Esophagus squamous epithelium (tissue), 5 donors: ENCODE measurements at places on chromosomes 1 and 21.

GRCh38 chr21:15004721-15005370 lies 60.0 kb downstream of the NRIP1 start:
- no peak for DNase-seq

- DNase-seq: no peak
Observed at GRCh38 chr1:243818978-243819377, 31.1 kb downstream of the AKT3 start.

- no peak for DNase-seq
Observed at GRCh38 chr1:230230273-230230672, 163.2 kb downstream of the GALNT2 start.

GRCh38 chr1:226981838-226982237 lies 41.7 kb downstream of the COQ8A start:
- DNase-seq: no peak

DNA sequence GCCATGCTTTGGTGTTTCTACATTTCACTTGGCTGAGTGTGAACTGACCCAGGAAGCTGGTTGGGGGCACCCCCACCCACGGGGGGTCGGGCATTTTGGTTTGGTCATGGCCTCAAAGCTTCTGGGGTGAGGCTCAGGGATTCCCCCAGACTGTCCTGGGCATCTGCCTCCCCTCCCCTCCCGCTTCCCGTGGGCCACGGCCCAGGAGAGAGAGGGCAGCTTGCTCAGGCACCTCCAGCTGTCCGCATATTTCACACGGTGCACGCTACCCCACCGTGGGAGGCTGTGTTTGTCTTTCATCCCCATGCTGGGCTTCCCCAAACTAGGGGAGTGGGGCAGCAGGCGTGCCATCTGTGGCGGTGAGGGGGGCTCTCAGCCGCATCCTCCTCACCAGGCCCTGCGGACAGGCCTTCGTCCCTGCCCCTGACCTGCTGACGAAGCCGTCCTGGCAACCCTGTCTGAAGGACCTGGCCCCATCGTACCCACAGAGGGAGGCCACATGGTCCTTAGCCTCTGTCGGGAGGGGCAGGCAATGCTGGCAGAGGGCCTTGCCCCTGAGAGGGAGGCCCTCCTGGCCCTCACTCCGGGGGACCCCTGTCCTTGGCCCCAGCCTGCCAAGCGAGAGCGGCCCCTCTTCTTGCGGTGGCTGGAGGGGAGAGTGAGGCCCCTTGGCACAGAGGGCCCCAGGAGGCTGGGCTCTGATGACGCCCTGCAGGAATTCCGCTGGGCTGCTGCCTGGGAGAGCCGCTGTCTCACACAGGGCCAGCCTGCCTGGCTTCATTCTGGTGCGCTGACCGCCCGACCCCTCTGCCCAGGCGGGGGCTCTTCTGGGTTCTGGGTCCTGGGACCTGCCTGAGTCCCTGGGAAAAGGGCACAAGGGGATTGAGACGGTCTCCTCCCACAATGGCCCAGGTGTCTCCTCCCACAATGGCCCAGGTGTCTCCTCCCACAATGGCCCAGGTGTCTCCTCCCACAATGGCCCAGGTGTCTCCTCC lies 22.1 kb downstream of the TP73 start:
- DNase-seq: no peak

- no peak for DNase-seq
Observed at GRCh38 chr1:84611091-84611490, 36.9 kb upstream of the CTBS start.

- no peak for DNase-seq
Observed at GRCh38 chr1:76494807-76495206, 372.5 kb upstream of the ST6GALNAC5 start.

GRCh38 chr1:150152772-150153456 lies 3.2 kb downstream of the PLEKHO1 start:
- no peak for DNase-seq

DNA sequence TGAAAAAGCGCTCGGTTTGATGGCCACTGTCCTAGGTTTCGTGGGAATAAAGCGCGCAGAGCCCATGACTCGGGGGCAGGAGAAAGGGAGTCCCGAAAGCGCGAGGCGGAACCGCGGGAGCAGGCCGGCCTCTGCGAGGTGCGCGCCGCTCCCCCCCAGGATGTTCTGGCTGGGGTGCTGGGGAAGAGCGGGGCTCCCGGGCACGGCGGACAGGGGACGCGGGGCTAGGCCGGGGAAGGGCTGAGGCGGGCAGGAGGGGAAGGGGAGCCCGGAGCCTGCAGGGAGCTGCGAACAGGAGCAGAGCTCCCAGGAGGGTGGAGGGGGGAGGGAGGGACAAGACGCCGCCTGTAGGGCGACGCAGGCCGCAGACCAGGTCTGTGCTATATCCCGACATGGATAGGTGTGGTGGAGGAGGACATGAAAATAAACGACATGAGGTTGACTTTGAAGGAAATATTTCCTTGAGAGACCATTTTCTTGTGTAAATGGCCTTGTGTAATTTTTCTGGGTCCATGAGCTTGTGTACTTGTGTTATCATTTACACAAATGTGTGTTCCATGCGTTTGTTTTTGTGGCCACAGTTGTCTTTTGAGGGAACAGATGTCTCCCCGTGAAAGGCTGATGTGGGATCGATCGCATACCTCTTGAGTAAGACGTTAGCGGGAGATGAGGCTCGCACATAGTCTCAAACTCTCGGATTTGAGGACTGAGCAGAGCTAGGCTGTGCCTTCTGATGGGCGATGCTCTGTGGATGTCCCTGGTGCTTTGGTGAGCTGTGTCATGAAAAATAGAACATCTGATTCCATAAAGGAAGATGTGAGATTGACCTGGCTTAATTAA lies 1.3 kb downstream of the PCNT start:
- DNase-seq: no peak

GRCh38 chr1:214404571-214405213 lies 123.7 kb downstream of the SMYD2 start:
- no peak for DNase-seq

GRCh38 chr1:4600615-4601460 lies 53.6 kb upstream of the AJAP1 start:
- no peak for DNase-seq
